ENCODE measurements at places on chromosomes 4 and X. TPM values are rescaled to one million over a fixed set of nuclear protein-coding genes. Genes with fewer than 3 reads are reported as not detected.

CSAG3 gene
- total RNA-seq: not detected

DNA sequence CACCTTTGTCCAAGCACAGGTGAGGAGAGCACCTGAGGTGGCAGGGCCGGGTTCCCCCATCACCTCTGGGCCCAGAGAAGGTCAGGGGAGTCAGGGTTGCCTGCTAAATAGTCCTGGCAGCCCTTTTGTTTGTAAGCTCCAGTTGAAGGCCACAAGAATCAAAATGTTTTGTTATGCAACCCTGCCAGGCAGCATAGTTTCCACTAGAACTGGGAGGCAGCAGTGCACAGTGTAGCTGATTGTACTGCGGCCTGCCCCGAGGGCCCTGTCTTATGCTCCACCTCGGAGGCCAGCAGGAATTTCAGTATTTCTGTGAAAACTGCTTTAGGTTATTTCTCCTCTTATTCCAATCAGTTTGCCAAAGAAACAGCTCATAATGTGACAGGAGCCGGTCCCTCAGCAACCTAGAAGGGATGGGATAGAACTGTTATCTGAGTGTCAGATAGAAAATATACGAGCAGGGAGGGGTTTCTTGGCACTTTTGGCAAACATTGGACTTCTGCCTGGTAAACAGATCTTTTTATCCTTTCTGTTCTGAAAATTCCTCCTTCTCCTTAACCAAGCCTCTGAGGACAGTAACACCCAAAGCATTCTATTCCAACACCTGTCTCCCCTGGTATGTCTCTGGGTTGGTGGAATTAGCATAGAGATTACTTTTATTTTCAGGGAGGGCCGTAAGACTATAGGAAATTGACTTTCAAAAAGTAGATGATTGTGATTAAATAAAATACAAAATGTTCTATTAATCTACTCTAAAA, 93.6 kb downstream of the LNX1 start:
- peak; percentile 47 for DNase-seq
- H3K4me1 ChIP-seq: peaks cover 22% of the 10 kb centered on the region
- no peak overlapping the region for H3K4me3 ChIP-seq
- H3K27ac ChIP-seq: peak overlapping the region; percentile 62
- no peaks in the 10 kb centered on the region for H3K36me3 ChIP-seq
- H3K27me3 ChIP-seq: no peaks in the 10 kb centered on the region

DNA sequence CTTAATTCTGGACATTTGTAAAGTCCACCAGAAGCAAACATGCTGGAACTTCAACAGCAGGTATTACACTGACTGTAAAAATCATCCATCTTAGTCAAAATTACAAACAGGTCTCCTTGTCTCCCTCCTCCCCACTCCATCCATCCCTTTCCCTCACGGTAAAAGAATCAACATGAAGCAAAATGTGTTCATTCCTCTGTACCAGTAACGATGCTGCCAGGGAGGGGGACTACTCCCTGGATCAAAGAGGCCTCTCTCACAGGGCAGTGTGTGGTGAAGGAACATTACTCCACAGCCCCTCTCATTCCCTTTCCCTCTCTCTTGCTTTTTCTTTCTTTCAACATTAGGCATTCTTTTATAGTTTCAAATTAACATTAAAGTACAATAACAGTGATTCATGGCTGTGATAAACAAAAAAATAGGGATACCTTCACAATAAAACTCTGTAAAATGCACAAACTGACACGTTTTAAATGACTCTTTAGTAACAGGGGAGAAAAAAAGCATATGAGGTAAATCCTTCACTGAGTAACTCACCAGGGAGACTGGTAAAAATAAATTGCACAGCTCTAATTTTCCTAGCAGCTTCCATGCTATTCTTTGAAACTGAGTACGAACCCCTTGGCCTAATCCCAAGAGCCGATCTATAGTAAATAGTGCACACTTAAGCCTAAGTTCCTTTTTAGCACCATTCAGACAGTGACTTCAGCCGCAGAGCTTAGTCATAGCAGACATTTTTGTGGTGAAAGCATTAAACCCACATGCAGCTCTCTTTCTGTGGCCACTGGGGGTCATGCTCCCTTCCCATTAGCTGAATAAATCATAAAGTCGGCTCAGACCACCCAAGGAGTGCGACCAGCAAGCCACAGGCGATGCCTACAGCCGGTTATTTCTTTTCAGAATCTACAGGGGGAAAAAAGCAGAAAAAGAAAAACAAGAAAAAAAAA, 215.6 kb upstream of the GYPA start:
- peak; percentile 77 for DNase-seq
- H3K36me3 ChIP-seq: no peaks in the 10 kb centered on the region
- H3K4me3 ChIP-seq: no peak overlapping the region
- no peaks in the 10 kb centered on the region for H3K27me3 ChIP-seq
- peak overlapping the region; percentile 77 for H3K27ac ChIP-seq

- peak overlapping the region; percentile 5 for H3K27ac ChIP-seq
- peaks cover 4% of the 10 kb centered on the region for H3K4me1 ChIP-seq
- no peak for DNase-seq
- no peak overlapping the region for H3K4me3 ChIP-seq
- no peaks in the 10 kb centered on the region for H3K36me3 ChIP-seq
Observed at GRCh38 chr4:128793859-128794672, 15.4 kb upstream of the JADE1 start.

DNA sequence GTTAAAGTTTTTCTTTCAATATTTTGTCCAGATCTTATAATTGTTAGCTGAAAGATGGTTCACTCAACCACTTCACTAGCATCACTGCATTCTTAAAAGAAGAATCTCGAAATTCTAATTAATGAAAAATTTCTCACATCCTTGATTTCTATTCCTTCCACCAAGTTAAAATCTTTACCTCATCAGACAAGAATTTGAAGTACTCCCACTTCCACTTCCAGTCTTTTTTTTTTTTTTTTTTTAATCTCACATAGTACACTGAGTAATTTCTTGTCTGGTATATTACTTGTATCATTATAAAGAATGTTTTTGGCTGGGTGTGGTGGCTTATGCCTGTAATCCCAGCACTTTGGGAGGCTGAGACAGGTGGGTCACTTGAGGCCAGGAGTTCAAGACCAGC, 73.2 kb downstream of the FBXW7 start:
- no peaks in the 10 kb centered on the region for H3K36me3 ChIP-seq
- H3K4me1 ChIP-seq: peaks cover 7% of the 10 kb centered on the region
- no peak overlapping the region for H3K27ac ChIP-seq
- no peak for DNase-seq
- no peak overlapping the region for H3K4me3 ChIP-seq

All from hepatocyte (in vitro differentiated cells).